ENCODE measurements at places on chromosomes 16 and 17. TPM values are rescaled to one million over a fixed set of nuclear protein-coding genes. Genes with fewer than 3 reads are reported as not detected.

DNA sequence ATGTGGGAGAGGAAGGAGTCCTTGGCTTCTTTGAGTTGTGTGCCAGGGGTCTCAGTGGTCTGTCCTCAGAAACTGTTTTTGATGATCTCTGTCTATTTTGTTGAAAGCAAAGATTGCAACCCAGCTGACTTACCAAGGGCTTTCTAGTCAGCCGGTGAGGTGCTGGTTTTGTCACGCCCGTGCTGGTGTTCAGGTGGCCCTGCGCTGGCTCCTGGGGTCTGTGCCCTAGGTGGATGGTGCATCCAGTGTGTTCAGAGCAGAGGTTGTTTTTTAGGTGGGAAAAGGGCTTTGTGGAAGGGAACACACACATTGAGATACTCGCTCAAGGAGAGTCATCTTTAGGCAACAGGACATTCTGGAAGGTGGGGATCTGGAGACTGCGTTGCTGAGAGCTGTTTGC is 51.0 kb downstream of the BANP start:
- no peak for DNase-seq

- DNase-seq: no peak
These were observed 36.7 kb upstream of the ERCC4 start for GRCh38 chr16:13883276-13883675.

- DNase-seq: no peak
These were observed 21.8 kb downstream of the NUDT7 start for GRCh38 chr16:77744141-77744540.

DNA sequence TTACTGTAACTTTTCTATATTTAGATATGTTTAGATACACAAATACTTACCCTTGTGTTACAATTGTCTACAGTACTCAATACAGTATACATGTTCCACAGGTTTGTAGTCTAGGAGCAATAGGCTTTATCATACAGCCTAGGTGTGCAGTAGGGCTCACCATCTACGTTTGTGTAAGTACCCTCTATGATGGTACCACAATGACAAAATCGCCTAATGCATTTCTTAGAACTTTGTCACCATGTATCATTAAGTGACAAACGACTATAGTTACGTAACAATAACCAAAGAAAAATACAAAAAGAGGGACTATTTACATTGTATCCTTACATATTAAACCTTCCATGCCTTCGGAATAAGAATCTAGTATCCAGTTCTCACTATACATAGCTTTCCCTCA is 8.0 kb downstream of the STAT5B start:
- DNase-seq: no peak

DNA sequence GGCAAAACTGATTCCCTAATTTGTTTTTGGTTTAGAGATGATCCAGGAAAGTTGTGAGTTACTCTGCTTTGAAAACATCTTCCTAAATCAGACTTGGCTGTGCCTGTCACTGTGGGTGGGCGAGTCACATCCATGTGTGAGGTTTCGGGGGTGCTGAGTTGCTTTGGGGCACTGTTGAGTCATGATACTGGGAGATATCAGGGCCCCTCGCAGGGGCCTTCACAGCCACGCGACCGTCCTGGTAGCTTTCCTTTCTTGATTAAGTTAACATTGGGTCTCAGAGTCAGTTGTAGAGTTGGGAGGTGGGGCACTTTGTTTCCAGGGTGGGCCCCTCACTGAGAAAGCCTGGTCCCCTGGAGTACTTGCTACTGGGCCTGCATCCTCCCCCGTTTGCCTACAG is 58.3 kb upstream of the LGALS9 start:
- no peak for DNase-seq

DNA sequence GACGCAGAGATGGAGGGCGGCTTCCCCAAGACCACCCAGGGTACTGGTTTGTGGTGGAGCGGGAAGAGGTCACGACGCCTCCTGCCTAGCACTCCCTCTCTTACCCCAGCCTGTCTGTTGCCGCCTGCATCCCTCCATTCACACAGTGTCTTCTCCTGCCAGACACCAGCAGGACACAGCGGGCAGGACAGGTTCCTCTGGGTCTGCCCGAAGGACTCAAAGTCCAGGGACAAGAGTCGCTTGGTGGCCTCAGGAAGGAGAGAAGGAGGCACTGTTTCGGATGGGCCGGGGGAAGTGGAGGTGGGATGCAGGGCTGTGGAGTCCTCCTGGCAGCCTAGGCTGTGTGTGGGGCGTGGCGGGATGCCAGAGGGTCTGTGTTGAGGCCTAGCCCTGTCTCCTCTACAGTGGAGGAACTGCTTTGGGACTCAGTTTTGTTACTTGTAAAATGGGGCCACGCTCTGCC is 19.6 kb upstream of the TNS4 start:
- no peak for DNase-seq

GRCh38 chr17:28912281-28912937 is 9.5 kb upstream of the DHRS13 start:
- no peak for DNase-seq

GRCh38 chr16:57640185-57640584 is 11.8 kb downstream of the ADGRG1 start:
- no peak for DNase-seq

GRCh38 chr17:17824119-17824782 is 12.5 kb downstream of the SREBF1 start:
- no peak for DNase-seq

GRCh38 chr17:81153340-81153803 is 11.9 kb upstream of the PVALEF start:
- DNase-seq: no peak

GRCh38 chr16:57788252-57788841 is 13.9 kb downstream of the KIFC3 start:
- no peak for DNase-seq

DNA sequence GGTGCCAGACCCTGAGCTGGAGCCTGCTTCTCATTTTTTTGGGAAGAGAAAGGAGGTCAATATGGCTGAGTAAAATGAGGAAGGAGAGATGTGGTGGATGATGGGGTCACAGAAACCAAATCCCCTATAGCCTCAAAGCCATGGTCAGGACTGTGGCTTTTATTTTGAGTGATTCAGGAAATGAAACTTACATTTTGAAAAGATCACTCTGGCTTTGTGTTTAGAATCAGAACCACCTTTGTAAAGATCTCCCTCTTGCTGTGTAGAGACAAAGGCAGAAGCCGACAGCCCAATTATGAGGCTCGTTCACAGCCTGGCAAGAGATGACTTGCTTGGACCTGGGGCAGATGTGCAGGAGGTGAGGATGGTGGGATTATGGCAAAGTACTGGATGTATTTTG is 121.6 kb upstream of the ANKFN1 start:
- DNase-seq: no peak

DNA sequence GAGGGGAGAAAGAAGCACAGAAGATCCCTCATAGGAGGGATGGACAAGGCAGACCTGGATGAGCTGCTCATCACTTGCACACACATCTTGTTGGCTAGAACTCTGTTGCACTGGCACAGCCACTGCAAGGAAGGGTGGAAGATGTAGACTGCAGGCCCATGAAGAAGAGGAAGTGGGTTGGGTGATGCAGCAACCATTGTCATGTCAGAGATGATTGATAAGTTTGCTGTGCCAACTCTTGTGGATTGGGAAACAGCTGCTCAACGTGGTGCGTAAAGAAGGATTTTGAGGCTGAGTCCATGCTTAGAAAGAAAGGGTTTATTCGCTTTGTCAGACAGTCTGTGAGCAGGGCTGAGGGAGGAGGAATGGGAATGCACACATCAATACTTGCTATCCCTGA is 161.4 kb upstream of the MPHOSPH6 start:
- DNase-seq: no peak

GRCh38 chr17:68509141-68510057 is 2.8 kb upstream of the PRKAR1A start:
- DNase-seq: peak; percentile 83

DNA sequence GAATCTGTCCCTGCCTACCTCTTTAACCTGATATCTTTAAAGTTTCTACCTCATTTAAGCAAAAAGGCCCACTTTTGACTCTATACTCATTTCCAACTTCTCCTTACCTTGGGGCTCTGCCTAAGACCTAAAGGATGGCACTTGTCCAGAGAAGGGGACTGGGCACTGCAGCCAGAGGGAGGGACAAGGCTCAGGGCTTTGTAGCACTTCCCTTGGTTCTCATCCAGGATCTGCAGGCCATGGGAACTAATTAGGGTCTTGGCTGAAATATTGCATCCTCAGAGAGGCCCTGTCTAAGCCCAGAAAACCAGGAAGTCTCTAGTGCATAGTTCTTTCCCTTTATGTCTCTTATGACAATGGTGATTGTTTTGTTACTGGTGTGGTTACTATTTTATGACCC is 37.3 kb downstream of the IRX5 start:
- no peak for DNase-seq

DNA sequence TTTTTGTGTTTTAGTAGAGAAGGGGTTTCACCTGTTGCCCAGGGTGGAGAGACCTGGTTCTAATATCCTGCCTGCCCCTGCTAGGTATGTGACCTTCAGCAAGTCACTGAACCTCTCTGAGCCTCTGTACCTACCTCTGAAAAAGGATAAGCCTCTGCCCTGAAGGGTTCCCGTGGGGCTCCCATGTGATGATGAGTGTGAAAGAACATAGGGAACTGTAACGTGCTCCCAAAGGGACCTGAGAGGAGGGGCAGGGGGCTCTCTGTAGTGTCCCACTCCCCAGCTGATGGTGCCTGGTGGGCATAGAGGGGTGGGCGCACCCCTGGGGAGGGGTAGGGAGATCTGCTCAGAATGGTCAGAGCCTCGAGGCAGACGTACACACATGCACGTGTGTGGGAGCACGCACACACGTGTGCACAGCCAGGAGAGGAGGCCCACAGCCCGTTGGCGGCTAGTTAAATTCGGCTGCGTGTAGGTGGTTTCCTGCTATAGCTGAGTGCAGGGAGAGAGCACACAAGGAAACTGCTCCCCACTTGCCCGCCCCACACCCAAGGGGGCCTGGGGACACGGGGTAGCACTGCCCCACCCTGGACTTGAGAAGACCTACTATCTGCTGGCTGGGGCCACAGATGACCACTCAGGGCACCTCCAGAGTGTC is 6.7 kb downstream of the KCNH4 start:
- DNase-seq: no peak

CCDC78 gene
- 0.32 TPM for total RNA-seq

MYOCD gene
- 33.7 TPM for total RNA-seq

NOG gene
- total RNA-seq: 0.65 TPM

CX3CL1 gene
- total RNA-seq: 11.6 TPM

DUSP14 gene
- 19.6 TPM for total RNA-seq

Data from Right ventricle myocardium superior (tissue), 1 donor.